T47D (cell line): ENCODE measurements at places on chromosomes 1 and 21.

- DNase-seq = peak; percentile 46
Measured at GRCh38 chr1:20981915-20982314, 194.8 kb downstream of the EIF4G3 start.

GRCh38 chr21:46500224-46500861 is 41.7 kb downstream of the DIP2A start:
- no peak for DNase-seq

GRCh38 chr1:212002536-212002935 is 32.8 kb downstream of the INTS7 start:
- no peak for DNase-seq

DNA sequence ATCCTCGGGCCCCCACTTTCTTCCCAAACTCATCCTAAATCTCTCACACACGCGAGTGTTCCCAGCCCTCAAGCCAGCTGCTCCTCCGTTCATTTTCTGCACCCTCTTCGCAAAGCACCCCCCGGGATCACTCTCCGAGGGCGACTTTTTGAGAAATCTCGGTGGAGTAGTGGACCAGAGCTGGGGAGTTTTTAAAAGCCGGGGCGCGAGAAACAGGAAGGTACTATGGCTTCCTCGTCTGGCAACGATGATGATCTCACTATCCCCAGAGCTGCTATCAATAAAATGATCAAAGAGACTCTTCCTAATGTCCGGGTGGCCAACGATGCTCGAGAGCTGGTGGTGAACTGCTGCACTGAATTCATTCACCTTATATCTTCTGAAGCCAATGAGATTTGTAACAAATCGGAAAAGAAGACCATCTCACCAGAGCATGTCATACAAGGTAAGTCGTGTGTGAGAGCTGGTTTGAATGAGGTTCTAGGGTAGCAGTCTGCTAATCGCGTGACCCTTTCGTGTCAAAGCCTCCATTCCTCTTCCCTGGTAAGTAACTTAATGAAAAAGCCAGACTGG is 800 bp downstream of the DR1 start:
- peak; percentile 23 for DNase-seq

- no peak for DNase-seq
Measured at GRCh38 chr1:156387870-156388173, 18.8 kb downstream of the RHBG start.

- DNase-seq = no peak
Measured at GRCh38 chr1:78045926-78046778, at the start of gene GIPC2. GIPC2 (plus strand) TSS chr1:78045966; CDS start chr1:78046095, 129 bp downstream.

GRCh38 chr1:78799926-78800325 is 150.3 kb downstream of the IFI44 start:
- DNase-seq = no peak

DNA sequence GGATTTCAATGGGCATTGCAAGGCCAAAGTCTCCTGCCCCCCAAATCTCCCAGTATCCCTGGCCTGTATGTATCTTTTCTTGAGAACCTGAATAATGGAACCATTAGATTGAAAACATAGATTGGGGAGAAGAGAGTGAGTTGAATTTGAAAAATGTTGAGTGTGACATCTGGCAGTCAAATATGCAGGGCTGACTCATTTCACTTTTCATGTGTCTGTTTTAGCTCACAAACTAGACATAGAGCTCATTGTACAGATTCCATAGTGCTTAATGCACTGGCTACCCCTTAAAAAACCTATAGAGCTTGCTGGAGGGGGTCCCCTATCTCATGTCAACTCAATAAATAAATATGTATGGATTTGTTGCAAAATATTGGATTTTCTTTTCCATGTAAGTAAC is 30.8 kb downstream of the DDR2 start:
- DNase-seq = no peak

GRCh38 chr1:114353262-114353661 is 157.7 kb downstream of the TRIM33 start:
- no peak for DNase-seq

DNA sequence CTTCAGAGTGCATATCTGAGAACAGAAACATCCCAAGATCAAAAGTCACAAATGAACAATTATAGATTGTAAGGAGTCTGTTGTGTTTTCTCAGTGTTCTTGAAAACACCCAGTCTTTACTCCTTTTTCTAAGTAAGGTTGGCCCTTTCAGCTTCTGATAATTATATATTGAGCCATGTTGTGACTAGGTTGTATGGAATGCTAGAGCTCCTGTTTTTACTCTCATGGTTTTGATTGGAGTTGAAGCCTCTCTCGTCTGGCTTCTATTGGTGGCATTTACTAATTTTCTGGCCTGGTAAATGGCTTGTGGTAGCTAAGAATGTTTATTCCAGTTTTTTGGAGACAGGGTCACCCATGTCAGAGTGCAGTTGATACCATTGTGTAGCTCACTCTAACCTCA is 84.7 kb downstream of the NDUFS5 start:
- no peak for DNase-seq

DNA sequence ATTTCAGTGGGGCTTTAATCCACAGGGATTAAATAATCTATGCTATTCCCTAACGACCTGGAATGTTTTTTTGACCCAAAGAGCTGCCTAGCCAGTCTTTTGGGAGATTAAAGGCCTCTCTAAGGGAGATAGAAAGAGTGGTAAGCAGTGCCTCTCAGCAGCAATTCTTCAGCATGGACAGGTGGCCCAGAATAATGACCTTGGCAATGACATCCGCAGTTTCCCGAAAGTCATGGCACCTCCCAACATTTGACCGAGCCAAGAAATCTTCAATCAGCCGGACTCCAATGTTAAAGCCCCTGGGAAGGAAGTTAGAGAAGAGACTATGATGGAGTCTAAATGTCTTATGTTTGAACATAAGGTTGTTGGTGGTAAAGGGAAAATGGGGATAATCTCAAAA is 9.8 kb downstream of the TRAPPC3 start:
- no peak for DNase-seq

DNA sequence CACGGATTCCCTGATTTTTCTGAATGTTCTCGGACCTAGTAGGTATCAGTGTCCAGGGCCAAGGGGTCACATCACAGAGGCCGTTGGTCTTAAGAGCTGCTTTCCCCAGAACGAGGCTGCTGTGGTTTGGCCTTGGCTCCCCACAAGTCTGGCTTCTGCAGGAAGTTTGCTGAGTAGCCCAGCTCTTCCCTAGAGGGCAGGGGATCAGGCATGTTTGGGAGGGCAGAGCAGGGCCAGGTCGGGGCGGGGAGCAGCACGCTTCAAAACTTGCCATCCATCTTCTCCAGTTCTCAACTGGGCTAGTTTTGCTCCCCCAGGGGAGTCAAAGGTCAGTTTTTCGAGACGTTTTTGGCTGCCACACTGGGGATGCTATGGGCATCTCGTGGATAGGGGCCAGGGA is 37.0 kb downstream of the MAN1C1 start:
- DNase-seq = no peak

- DNase-seq = peak; percentile 87
Measured at GRCh38 chr21:46184625-46185555, 631 bp upstream of the SPATC1L start.

DNA sequence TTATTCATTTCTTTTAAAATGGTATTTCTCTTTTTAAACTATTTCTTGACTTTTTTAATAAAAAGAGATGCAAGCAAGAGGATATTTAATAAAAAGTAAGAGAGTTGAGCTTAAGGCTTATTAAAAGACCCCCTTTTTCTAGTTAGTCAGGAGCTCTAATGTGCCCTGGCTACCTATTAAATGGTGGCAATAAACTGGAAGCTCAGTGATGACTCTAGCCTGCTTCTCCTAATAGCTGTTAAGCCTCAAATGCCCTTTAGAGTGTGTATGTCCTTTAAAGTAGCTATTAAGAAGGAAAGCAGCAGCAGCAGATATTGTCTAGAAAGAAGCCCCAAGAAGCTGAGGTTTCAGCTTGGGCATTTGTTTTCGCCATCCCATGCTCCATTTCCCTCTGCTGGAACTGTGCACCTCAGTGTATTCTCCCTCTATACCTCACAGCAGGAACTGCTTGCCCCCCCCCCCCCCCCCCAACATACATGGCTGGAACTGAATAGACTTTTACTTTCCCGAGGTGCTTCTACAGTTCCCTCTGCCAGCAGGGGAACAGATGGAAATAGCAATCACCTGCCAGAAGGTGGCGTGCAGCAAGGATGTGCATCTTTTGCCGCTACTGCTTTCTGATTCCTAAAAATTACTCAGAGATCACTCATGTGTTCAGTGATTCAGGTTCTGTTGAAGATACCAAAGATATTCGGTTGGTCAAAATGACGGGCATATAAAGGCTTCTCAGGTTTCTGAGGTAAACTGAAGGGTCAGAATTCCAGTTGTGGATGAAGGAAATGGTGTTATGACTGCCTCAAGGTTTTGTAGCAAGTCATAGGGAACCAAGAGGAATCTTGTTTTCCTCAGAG is 2.5 kb downstream of the RGS4 start:
- peak; percentile 62 for DNase-seq

DNA sequence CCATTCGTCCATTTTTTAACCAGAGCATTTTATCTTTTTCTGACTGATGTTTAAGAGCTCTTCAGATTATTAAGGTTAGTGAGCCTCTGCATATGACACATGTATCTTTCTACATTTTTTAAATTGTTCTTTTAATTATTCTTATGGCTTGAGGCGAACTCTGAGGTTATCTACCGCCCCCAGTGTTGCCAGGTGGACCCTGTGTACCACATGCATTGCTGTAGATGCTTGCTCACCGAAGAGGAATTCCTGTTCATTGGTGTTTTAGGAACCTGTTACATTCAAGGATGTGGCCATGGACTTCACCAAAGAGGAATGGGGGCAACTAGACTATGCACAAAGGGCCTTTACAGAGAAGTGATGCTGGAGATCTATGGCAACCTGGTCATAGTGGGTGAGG is 31.8 kb downstream of the ZNF684 start:
- no peak for DNase-seq

GRCh38 chr1:3625151-3625907 is 514 bp downstream of the TPRG1L start:
- DNase-seq = no peak

DNA sequence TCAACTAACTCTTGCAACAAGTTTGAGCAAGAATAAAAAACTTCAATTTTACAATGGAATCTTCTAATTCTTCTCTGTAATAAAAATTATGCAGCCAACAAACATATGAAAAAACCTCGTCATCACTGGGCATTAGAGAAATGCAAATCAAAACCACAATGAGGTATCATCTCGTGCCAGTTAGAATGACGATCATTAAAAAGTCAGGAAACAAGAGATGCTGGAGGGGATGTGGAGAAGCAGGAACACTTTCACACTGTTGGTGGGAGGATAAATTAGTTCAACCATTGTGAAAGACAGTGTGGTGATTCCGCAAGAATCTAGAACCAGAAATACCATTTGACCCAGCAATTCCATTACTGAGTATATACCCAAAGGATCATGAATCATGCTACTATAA is 327.5 kb upstream of the LYPLAL1 start:
- DNase-seq = no peak

DNA sequence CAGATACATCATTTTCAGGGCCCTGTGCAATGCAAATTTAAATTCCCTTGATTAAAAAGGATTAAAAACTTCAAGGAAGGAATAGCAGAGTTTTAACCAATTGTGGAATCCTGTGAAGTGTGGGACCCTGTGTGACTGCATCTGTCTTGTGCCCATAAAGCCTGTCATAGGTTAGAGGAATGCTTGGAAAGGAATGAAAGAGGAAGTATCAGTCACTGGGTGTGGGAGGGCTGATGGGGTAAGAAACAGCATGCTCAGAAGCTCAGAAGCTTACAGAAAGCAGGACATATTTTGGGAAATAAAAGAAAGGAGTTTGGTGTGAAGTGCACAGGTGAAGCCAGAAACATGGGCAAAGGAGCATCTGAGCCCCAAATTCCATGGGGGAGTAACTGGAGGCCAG is 150.8 kb upstream of the ETV3 start:
- no peak for DNase-seq

DNA sequence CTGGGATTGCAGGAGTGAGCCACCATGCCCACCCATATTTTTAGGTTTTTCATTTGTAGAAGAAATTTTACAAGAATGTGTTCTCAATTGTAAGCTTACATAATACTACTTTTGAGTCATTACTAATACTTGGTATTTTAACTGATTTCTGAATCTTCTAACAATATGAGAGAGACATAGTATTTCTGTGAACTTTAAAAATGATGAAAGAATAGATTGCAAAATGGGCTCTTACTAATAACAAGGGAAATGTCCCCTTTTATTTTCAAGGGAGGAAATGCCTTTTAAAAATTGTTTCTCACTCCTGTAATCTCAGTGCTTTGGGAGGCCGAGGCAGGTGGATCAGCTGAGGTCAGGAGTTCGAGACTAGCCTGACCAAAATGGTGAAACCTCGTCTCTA is 5.9 kb downstream of the AGO3 start:
- DNase-seq = no peak

DNA sequence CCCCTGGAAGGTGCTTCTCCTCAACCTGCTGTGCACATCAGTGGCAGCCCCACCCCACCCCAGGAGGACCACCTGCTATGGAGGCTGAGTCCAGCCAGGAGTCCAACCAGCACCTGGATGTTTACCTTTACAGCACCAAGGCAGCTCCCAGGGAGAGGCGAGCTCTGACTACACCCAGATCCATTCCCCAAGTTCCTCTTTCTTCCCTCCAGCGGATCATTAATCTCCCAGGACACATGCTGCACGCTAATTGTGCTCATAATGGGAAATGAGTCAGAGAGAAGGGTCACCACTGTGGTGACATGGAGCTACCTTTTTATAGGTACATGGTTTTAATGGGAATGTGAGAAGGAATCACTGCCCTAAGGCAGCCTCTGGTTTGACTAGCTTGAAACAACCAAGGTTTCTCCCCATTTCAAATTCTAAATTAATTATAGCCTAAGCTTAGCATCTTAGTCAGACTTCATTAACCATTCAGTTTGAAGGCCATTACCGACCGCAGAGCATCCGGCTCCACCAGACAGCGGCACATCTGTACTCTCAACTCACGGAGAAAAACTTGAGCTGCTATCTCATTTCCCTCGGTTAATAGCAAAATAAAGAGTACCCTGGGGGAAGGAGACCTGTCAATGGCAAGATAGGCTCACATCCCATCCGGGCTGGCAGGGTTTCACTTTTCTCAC is 173.1 kb upstream of the GALNT2 start:
- DNase-seq = no peak
